Activated CD4-positive, alpha-beta T cell treated with anti-CD3 and anti-CD28 coated beads for 48 hours (primary cell): ENCODE measurements at places on chromosomes 4 and X.

DNA sequence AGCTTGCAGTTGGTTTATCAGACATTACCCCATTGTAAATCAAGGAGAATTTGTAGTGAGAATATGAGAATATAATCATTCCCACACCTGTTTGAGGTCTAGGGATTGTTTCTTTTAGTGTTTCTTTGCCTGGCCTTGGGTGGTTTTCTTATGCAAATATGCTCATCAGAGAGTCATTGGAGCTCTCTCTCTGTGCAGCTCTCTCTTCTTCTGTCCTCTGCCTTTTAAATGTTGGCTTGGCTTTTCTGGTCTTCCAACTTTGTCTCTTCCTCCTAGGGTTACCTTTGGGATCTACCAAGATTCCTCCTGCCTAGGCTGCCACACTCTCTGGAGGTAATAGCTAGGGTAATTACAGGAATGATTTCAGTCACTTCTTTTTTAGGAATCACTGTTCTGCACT, 102.3 kb upstream of the ARSJ start:
- DNase-seq: no peak

DNA sequence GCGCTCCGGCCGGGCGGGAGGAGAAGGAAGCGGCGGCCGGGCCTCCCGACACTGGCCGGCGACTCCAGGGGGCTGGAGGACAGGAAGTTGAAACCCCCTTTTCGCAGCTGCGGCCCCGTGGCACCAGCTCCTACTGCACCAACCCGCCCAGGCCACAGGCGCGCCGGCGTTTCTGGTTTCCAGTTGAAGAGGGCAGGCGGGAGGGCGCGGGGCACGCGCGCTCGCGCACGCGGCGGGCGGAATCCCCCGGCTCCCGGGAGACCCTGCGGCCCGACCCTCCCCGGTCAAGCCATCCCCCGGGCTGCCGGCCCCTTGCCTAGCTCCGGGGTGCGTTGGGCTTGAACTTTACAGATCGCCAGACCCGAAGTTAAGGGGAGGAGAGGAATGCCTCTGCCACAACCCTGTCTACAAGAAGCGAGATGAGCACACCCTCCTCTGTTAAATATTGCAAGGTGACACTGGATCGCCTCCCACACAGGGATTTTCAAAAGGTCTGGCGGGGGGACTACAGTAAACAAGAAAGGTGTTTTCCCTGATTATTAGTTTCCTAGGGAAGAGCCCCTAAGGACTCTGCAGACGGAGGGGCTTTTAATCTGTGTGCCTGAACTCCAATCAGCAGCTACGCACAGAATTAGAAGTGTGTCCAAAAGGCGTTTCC, 1.4 kb downstream of the ELOVL6 start:
- DNase-seq: peak; percentile 73

DNA sequence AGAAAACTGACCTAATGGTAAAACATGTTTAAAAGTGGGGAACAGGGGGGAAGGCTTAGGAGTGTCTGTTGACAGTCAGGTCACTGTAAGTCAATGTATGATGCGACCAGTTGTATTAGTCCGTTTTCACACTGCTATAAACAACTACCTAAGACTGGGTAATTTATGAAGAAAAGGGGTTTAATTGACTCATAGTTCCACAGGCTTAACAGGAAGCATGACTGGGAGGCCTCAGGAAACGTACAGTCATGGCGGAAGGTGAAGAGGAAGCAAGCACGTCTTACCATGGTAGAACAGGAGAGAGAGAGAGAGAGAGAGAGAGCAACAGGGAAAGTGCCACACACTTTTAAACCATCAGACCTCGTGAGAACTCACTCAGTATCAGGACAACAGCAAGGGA, 13.0 kb upstream of the PLAC1 start:
- DNase-seq: peak; percentile 31

GRCh38 chr4:89739311-89739988, 97.5 kb downstream of the SNCA start:
- DNase-seq: no peak

- DNase-seq: no peak
Observed at GRCh38 chr4:171978216-171978615, 165.0 kb downstream of the GALNTL6 start.

- peak; percentile 28 for DNase-seq
Observed at GRCh38 chr4:48557478-48557877, 67.4 kb downstream of the ZAR1 start.

DNA sequence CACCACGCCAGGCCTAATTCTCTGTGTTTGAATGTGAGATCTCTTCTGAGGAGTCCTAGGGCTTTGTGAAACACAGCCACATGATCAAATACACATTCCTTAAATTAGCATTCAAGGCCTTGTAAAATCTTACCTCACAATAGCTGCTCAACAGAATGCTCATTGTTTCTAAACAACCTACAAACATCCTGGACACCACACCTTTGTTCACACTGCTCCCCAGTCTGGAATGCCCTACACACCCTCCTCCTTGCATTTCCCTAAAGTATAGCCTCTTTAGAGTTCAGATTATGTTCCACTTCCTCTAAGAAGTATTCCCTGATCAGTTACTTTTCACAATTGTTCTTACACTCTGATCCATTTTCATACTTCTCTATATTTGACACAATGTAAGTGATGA, 110.6 kb downstream of the AGTR2 start:
- DNase-seq: no peak

- no peak for DNase-seq
Observed at GRCh38 chrX:123797543-123798447, 62.1 kb upstream of the XIAP start.

DNA sequence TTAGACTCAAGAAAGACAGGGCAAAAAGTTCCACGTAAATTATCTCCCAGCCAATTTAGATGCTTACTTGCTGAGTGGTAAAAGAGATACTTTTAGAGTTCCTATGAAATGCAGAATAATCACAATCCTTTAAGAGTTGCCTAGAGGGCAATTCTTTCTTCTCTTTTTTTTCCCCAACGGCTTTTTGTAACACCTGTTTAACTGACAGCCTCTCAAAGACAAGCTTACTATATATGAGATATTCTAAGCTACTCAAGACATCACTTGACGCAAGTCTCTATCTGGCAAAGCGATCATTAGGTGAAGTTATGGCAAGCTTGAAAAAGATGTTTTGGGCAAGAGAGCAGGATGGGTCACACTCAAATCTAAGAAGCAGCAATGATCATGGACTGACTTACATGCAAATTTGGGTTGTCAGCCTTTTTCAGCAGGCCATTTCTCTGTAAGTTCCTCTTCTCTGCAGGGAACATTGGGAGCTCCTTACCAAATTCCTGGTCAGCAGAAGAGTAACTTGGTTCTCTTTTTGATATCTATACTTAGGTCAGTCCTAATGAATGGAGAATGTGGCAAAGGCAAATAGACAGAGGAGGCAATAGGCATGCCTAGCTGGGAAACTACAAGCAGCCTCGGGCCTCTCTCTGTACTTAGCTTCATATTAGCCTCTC, 162.9 kb upstream of the FGF13 start:
- no peak for DNase-seq

DNA sequence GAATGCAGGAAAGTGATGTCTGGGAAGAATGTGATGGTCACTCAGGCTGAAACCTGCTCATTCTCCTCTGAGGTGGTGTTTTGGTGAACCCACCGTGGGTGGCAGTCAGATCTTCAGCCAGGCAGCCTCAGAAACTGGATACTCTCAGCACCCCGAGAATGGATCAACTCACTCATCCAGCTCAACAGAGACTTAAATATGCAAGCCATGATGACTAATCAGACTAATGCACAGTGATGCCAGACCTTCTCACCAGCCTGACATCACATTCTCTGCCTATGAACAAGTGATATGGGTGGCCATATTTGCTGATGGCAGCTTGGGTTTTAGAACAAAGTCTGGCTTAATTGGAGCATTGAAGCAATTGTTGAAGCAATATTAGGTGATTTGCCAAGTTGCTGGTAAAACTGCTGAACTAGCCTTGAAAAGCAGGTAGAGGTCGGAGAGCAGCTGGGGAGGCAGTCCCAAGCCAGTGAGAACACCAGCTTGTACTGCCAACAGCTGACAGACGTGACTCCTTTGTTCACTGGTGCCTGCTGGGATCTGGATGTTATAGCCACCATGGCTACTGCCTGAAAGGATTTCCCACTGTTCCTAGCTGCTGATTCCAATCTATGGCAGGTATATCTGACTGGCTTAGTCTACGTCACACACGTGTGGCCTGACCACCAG, 608.1 kb downstream of the MID1IP1 start:
- peak; percentile 28 for DNase-seq

DNA sequence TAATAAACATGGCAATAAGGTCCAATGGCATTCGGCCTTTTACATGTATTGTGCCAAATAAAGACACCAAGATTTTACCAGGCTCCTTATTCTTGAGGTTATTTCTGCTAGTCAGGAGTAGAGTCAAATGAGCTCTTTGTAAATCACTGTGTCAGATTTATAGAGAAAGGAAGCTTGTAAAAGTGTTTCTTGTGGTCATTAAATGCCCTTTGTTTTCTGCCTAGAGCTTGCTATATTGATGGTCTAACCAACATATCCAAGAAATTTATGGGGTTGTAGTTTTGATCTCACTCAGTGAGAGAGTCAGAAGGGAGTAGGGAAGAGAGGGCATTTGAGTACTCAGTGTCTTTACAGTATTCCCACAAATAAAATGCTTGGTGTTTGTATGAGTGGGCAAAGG, 86.2 kb upstream of the FRMPD4 start:
- no peak for DNase-seq

DNA sequence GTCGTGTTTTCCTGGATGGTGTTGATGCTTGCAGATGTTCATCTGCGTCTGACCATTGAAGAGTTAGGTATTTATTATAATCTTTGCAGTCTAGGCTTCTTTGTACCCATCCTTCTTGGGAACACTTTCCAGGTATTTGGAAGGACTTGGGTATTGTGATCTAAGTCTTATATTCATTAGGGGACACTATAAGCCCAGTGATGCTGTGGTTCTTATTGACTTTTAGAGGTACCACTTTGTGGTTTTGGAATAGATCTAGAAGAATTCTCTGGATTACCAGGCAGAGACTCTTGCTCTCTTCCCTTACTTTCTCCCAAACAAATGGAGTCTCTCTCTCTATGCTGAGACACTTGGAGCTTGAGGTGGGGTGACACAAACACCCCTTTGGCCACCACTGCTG, 41.6 kb downstream of the AFM start:
- DNase-seq: no peak

DNA sequence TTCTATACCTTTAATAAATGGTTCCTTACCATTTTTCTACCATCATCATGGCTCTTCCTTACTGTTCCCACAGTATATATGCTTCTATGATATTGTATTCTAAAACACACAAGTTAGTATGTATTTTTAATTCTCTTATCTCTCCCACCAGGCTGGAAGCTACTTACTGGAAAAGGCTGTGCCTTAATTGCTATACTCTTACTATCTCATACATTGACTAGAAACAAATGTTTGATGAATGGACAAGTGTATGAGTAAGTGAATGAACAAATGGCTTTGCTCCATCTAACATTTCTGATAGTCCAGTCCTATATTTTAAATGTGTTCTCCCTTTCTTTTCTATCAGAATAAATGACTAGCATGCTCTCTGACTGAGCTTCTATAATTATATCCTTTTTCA, 320.8 kb upstream of the RASGEF1B start:
- no peak for DNase-seq

DNA sequence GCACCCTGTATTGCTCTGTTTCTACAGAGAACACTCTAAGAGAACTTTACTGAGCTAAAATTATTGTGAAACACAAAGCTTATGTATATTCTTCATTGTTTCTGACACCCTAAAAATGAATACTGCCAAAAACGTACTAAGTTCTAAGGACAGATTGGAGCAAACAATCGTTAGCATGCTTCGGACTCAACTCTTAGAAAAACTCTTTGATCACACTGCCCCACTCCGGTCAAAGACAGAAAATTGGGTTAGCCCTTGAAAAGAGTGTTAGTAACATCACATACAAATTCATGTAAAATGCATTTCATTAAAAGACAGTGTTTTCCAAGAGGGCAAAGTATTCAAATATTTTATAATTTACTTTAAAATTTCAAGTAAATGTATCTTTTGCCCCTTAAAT, 177.4 kb downstream of the DCHS2 start:
- no peak for DNase-seq

GRCh38 chr4:147351083-147351787, 129.7 kb upstream of the EDNRA start:
- DNase-seq: no peak

DNA sequence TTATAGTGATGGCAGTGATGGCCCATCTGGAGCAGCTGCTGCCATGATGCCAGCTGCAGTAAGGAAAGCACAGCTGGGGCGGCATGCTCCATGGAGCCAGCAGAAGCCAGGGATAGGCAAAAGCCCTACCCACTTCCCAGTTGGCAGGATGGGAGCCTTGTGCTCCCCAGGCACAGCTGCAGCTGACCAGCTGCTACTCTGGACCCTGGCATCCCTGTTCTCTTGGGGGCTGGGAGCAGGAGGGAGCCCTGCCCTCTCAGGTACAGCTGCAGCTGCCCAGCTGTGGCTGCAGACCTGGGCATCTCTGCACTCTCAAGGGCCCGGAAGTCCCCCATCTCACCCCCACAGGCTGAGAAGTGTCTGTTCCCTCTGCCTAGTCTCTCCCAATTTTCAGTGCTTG, 531.9 kb downstream of the PCDH18 start:
- no peak for DNase-seq

- DNase-seq: no peak
Observed at GRCh38 chrX:134558133-134558532, 98.2 kb downstream of the HPRT1 start.

DNA sequence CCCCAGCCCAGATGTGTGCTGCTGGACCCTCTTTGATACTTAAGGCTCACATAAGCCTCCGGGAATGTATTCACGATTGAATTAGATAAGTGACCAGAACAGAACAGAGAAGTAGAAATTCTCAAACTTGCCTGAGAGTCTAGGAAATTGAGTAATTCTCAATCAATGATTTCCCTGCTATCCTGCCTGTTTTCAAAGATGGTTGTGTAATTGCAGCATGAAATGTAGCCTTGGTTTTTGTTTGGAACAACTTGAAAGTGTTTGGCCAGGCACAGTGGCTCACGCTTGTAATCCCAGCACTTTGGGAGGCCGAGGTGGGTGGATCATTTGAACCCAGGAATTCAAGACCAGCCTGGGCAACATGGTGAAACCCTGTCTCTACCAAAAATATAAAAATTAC, 41.2 kb downstream of the TNIP2 start:
- DNase-seq: no peak

- DNase-seq: no peak
Observed at GRCh38 chrX:19912-20571, 261.1 kb upstream of the PLCXD1 start.

DNA sequence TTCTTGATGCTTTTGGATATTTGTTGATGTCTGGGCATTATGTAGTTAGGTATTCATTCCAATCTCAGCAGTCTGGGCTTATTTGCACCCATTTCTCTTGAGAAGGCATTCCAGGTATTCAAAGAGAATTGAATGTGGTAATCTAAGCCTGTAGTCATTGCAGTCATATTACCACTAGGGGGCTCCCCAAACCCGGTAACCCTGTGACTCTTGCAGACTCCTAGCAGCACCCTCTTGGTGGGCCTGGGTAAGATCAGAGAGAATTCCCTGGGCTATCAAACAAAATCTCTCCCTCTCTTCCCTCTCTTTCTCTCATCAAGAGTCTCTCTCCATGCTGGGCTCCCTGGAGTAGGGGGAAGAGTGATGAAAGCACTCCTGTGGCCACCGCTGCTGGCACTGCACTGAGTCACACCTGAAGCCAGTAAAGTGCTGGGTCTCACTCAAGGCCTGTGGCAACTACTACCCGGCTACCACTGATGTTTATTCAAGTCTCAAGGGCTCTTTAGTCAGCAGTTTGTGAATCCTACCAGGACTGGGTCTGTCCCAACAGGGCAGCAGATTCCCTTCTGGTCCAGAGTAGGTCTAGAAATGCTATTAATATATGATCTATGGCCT, 187.7 kb upstream of the NUDT10 start:
- DNase-seq: peak; percentile 36

- peak; percentile 12 for DNase-seq
Observed at GRCh38 chr4:184448821-184449220, 25.5 kb downstream of the IRF2 start.

GRCh38 chr4:183266371-183266770, 53.7 kb downstream of the CLDN22 start:
- DNase-seq: no peak
